ENCODE measurements at places on chromosomes 13 and 19.

DNA sequence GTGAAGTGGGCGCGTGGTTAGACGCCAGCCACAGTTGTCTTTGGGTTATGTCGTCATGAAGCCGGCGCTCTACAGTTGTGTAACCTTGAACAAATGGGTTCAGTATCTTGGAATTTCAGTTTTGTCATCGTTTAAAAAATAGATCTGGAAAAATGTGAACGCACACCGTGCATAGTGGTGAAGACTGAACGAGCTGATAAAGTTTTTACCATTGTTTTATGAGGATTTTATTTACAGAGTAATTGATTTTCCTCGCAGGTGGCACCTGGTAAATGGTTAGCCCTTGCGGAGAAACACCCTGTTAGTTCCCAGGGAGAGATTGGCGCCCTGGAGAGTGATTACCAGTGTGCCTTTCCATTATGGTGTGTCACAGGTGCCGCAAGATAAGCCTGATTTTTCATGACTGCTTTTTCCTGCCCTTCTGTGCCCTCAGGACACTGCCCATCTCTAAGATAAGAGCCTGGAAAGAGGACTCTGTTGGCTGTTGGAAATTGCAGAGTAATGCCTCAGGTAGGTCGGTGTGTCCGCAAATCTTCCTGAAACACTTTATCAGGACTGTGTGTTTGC is 577 bp downstream of the ZNF181 start:
- peak overlapping the region; percentile 94 for H3K4me3 ChIP-seq

DNA sequence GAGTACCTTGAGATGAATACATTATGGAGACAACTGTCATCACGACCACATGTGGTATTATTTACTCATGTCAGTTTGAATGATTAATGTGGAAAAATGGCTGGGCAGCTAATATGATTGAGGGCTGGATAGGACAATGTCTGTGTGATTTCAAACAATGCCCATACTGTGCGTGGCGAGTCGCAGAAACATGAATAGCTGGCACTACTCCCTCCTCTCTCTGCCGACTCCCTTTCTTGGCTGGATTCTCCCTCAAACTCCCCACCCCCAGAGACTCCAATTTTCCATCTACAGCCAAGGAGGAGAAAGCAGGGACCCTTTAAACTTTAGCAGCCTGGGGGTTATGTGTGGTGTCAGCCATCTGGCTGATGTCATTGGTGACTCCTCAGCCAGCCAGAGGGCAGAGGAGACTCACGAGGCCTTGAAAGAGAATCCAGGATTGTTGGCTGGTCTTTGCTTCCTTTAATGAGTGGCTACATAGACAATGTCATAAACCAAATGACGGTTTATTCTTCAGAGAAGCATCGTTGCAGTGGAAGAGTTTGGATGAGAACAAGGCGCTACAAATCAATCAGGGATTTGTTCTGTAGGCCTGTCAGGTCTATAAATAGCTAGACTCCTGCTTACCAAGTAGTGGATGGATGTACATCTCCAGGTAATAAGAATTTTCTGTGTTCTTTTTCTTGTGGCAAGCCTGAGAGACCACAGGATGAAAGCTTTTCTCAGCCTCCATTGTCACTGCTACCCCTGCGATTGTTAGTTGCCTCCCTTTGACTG is 165.6 kb downstream of the DLEU7 start:
- DNase-seq, result no peak
- peaks cover 3% of the 10 kb centered on the region for H3K36me3 ChIP-seq
- peak overlapping the region; percentile 83 for H3K27ac ChIP-seq
- peak overlapping the region; percentile 79 for H3K4me3 ChIP-seq
- no peaks in the 10 kb centered on the region for H3K27me3 ChIP-seq
- H3K4me1 ChIP-seq, result peaks cover 70% of the 10 kb centered on the region

- no peaks in the 10 kb centered on the region for H3K4me1 ChIP-seq
- no peaks in the 10 kb centered on the region for H3K27me3 ChIP-seq
- H3K4me3 ChIP-seq, result no peak overlapping the region
These were observed 108.9 kb downstream of the ZAR1L start for GRCh38 chr13:32206097-32206740.

DNA sequence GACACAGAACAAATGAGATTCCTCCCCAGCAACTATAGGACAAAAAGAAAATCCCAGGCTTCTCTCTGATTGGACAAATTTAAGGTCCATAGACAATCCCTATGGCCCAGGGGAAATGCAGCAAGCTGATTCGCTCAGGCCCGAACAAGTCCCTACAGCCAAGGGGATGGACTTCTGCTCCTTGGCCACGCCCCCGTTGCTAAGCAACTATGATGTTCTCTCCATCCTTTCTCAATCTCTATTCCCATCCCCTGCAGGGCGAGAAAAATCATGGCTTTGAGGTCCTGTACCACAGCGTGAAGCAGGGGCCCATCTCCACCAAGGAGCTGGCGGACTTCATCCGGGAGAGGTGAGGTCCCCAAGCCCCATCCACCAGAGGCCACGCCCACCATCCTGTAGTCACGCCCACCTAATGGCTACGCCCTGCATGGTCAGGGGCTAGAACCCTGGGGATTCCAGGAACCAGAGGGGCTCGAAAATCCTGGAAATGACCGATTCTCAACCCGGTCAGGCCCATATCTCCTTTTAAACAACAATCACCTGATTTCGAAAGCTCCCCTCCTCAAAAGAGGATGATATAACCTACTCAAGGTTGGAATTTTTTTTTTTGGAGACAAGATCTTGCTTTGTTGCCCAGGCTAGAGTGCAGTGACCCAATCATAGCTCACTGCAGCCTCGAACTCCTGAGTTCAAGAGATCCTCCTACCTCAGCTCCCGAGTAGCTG is 11.4 kb downstream of the FCHO1 start:
- H3K4me1 ChIP-seq, result peaks cover 15% of the 10 kb centered on the region
- no peaks in the 10 kb centered on the region for H3K27me3 ChIP-seq
- H3K36me3 ChIP-seq, result no peaks in the 10 kb centered on the region
- peak overlapping the region; percentile 52 for H3K4me3 ChIP-seq
- peak; percentile 71 for DNase-seq

GRCh38 chr19:45100201-45100600 is 7.2 kb downstream of the PPP1R37 start:
- H3K4me1 ChIP-seq, result peaks cover 62% of the 10 kb centered on the region
- no peak overlapping the region for H3K27ac ChIP-seq
- H3K4me3 ChIP-seq, result peak overlapping the region; percentile 32
- no peaks in the 10 kb centered on the region for H3K27me3 ChIP-seq

- peaks cover 18% of the 10 kb centered on the region for H3K36me3 ChIP-seq
- H3K27ac ChIP-seq, result no peak overlapping the region
- H3K4me3 ChIP-seq, result peak overlapping the region; percentile 99
These were observed 1.1 kb upstream of the HMGB1 start for GRCh38 chr13:30466841-30467252.

DNA sequence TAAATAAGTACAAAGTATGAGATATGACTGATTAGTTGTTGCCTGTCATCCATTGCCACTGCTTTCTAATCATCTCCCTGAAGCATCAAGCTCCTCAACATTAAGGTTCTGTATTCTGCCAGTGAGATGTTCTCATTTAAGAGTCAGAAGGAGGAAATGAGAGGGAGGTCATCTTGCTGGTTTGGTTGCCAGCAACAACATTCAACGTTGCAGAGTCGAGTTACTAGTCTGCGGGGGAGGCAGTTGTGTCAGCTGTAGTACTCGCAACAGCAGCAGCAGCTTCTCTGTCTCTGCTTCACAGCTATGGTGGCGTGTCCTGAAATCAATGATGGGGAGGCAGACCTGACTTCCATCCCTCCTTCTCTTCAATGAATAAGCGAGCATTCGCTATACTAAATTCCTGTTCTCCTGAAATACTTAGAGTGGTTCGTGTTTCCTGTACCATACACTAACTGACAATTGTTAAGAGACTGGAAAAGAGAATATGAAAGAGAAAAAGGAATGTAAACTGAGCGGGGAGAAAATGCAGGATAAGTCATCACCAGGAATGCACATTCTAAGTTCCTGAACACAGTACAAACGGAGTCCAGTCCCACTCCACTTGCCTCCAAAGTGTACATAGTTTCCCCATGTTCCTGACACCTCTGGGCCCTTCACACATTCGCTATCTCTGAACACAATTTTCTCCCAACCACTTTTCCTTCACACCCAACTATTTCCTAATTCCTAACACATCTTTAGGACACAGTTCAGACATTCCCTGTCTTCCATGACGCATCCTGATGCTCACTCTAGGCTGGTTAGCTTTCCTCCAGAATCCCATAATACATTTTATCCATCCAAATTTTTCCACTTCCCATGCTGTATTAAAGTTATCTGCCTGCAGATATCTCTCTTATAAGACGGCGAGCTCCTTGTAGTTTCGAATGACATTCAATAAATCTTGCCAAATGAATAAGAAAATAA is 263.0 kb downstream of the KLF12 start:
- H3K4me3 ChIP-seq, result no peak overlapping the region
- H3K27me3 ChIP-seq, result no peaks in the 10 kb centered on the region
- no peak for DNase-seq
- no peak overlapping the region for H3K27ac ChIP-seq

DNA sequence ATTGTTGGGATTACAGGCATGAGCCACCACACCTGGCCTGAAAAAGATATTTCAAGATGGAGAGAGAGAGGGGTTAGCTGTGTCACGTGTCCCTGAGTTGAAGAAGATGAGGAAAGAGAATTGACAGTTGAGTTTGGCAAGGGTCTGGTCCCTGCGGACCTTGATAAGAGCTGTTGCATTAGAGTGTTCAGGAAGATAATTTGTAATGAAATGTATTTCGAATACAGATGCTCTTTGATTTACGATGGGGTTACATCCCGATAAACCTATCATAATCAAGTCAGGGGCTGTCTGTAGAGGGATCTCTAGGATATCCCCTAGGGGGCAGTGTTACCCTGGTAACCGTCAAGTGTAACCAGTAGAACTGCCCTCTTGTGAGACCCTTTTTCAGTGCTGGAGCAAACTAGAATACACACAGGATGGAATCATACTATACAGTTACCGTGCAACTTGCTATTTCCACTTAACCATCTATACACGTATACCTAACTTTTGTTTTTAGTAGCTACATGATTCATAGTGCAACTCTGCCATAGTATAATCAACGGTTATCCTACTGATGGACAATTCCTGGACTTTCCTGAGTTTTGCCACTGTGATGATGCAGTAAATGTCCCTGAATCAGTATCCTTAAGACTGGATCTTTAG is 1.5 kb upstream of the ELOF1 start:
- H3K27me3 ChIP-seq, result no peaks in the 10 kb centered on the region
- peaks cover 28% of the 10 kb centered on the region for H3K4me1 ChIP-seq
- H3K36me3 ChIP-seq, result peaks cover 2% of the 10 kb centered on the region
- H3K4me3 ChIP-seq, result peak overlapping the region; percentile 90

DNA sequence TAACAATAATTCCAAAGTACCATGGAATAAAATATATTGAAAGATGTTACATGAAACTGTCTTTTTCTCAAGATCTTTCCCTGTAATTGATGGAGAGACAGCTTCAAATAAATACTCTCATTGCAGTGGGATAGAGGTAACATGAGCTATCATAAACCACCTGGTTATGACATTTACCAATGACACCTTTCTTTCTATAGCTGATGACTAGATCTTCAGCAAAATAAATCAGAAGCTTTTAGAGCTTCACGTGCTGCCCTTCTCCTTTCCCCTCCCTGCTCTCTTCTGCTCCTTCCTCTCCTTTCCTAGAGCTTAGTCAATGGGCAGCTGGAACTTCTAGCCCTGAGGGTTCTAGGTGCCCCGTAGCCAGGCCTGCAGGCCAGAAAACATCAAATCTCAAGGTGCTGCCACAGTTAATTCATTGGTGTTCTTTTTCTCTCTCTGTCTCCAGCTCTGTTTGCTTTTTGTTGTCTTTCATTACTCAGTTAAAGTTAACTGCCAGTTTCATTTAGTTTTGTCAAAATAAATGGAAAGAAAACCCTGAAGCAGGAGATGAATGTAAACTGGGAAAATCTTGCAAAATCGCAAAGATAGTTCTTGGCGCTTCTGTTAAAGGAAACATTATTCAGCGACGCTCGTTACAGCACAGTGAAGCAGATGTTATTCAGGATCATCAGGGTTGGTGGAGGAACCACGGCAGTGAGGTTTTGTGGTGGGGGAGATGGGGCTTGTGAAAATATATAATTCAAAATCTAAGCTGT is 8.3 kb upstream of the METTL21C start:
- H3K4me1 ChIP-seq, result no peaks in the 10 kb centered on the region
- H3K27me3 ChIP-seq, result peaks cover under 1% of the 10 kb centered on the region
- DNase-seq, result no peak
- no peaks in the 10 kb centered on the region for H3K36me3 ChIP-seq
- H3K27ac ChIP-seq, result no peak overlapping the region

GRCh38 chr13:31042049-31042448 is 109.6 kb downstream of the TEX26 start:
- no peaks in the 10 kb centered on the region for H3K27me3 ChIP-seq
- H3K27ac ChIP-seq, result no peak overlapping the region
- H3K4me1 ChIP-seq, result peaks cover 8% of the 10 kb centered on the region

- peak within 1 kb of the TSS; percentile 6 for H3K4me3 ChIP-seq
- no peaks in the 10 kb centered on the region for H3K36me3 ChIP-seq
- H3K27me3 ChIP-seq, result peaks cover 69% of the 10 kb centered on the region
- no peak for DNase-seq
- no peak within 1 kb of the TSS for H3K27ac ChIP-seq
These were observed at the start of gene ADAMTSL5 for GRCh38 chr19:1512671-1513498. TSS of gene ADAMTSL5 (minus strand) at chr19:1513019. CDS start at chr19:1510943, 2,076 bp downstream.

GRCh38 chr13:41034881-41035280 is 15.8 kb upstream of the ELF1 start:
- no peak for DNase-seq
- no peak overlapping the region for H3K27ac ChIP-seq
- no peaks in the 10 kb centered on the region for H3K27me3 ChIP-seq
- no peak overlapping the region for H3K4me3 ChIP-seq
- no peaks in the 10 kb centered on the region for H3K4me1 ChIP-seq

GRCh38 chr19:628168-628567 is 5.2 kb downstream of the POLRMT start:
- H3K4me3 ChIP-seq, result no peak overlapping the region
- peaks cover 8% of the 10 kb centered on the region for H3K36me3 ChIP-seq
- H3K27me3 ChIP-seq, result no peaks in the 10 kb centered on the region
- no peak for DNase-seq
- peaks cover 12% of the 10 kb centered on the region for H3K4me1 ChIP-seq
- H3K27ac ChIP-seq, result peak overlapping the region; percentile 83

DNA sequence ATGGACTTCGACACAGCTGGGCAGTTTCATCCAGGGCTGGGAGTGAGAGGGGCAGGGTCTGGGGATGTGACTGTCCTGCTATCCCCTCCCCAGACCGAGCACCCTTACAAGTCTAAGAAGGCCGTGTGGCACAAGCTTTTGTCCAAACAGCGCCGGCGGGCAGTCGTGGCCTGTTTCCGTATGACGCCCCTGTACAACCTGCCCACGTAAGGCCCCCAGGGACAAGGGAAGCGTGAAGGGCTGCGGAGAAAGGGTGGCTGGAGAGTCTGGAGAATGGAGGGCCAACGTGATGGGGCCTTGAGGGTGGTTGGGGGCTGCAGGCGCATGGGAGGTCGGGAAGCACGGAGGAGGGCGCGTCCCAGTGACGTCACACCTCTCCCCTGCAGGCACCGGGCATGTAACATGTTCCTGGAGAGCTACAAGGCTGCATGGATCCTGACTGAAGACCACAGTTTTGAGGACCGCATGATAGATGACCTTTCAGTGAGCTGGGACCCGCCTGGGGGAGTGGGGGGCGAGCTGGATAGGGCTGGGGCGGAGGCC is 89.5 kb downstream of the MAP4K1 start:
- H3K4me1 ChIP-seq, result peaks cover 11% of the 10 kb centered on the region
- no peak overlapping the region for H3K27ac ChIP-seq
- DNase-seq, result no peak
- no peak overlapping the region for H3K4me3 ChIP-seq
- H3K27me3 ChIP-seq, result no peaks in the 10 kb centered on the region
- no peaks in the 10 kb centered on the region for H3K36me3 ChIP-seq

- DNase-seq, result no peak
- H3K27me3 ChIP-seq, result no peaks in the 10 kb centered on the region
- H3K36me3 ChIP-seq, result no peaks in the 10 kb centered on the region
- H3K4me1 ChIP-seq, result peaks cover 20% of the 10 kb centered on the region
- peak overlapping the region; percentile 79 for H3K4me3 ChIP-seq
- H3K27ac ChIP-seq, result peak overlapping the region; percentile 80
These were observed 5.1 kb downstream of the DNMT1 start for GRCh38 chr19:10189616-10190015.

Data from neural crest cell (in vitro differentiated cells).